ENCODE measurements at places on chromosomes 13 and 19.

DNA sequence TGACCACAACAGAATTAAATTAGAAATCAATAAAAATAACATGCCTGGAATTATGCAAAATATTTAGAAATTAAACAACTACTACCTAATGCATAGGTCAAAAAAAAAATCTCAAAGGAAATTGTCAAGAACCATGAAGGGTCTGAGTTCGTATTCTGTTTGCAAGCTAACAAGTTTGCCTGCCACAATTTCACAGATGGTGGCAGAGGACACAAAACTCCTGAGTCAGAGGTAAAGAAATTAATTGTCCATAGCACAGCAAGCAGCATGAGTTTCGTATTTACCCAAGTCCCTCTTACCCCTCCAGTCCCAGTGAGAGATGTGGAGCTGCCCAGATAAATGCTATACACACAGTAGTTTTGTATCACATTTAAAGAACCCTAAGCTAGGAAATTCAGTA is 675.9 kb downstream of the UQCRFS1 start:
- DNase-seq = no peak

DNA sequence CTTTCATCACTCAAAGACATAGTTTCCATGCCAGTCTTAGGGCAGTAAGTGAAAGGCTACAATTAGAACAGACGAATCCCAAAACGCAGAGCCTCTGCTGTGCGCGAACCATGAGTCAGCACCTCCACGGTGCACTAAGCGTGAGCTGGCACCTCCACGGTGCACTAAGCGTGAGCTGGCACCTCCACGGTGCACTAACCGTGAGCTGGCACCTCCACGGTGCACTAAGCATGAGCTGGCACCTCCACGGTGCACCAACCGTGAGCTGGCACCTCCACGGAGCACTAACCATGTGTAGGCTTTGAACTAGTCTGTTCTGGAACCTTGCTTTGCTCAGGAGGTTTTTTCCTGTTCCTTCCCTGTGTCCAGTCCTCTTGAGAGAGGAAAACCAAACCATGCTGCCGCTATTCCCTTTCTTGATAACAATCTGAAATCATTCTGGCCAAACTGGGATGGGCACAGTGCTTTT is 120.6 kb downstream of the IRS2 start:
- DNase-seq = no peak

DNA sequence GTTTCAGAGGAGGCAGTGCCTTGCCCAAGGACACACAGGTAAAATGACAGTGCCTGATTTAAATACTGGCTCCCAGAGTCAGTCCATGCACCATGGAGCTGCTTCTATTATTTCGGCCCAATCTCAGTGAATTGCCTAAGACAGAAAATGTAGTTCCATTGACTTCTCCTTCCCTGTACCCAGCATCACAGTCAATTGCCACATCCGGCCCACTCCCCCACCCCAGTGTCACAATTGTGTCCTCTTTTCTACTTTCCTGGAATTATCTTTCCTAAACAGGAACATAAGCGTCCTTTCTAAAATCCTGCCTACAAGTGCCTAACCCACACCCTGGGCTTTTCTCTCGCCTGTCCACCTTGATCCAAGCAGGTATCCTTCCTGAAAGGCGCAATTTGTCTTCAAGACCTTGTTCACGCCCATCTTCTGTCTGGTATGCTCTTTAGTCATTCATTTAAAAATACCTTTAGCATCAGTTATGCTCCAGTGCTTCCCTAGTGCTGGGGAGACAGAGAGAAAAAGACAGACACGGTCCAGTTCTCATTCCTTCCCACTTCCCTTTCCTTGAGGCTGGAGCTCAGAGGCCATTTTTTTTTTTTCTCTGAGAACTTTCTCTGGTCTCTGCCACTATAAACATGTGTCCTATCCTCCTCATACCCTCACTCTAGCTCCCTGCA is 411.4 kb downstream of the LIG4 start:
- no peak for DNase-seq

GRCh38 chr13:25678398-25678797 is 306.6 kb downstream of the ATP8A2 start:
- DNase-seq = no peak

DNA sequence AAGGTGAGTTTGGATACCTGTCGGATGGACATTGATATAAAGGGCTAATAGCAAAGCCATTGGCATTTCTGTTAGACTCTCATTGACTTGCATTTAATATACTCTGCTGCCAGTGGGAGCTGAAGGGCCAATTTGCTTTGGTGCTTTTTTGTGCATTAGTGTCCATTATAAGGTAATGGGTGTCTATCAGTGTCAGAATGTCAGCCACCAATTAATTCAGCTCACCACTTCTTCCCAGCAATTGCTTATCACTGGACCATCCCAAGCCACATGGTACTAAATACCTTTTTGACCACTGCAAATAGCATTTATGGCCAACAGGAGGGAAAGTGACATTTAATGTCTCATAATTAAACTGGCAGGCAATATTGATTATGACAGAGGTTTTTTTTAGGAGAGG is 317.8 kb downstream of the TEX29 start:
- no peak for DNase-seq

DNA sequence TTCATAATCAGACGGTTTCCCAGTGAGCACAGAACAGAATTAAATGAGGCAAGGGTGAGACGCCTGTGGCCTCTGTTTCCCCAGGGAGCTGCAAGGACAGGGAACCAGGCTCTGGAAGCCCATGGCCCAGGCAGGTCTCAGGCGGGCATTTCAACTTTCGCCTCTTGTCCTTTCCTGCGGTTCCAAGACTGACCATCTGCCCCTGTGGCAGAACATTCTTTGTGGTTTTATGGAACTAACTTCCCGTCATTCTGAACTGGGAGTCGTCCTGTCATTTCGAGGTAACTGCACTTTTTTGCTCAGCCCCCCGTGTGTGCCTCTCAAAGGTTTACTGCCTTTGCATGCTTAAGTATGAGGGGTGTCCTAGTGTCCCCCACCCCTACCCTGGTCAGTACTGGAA is 70.9 kb downstream of the KL start:
- no peak for DNase-seq

GRCh38 chr13:42413484-42413815 is 141.5 kb downstream of the AKAP11 start:
- DNase-seq = no peak

GRCh38 chr13:51308781-51309180 is 30.7 kb upstream of the SERPINE3 start:
- no peak for DNase-seq

- peak; percentile 70 for DNase-seq
Measured at GRCh38 chr19:46495786-46496099, at the start of gene PNMA8B. Gene PNMA8B (minus strand): TSS chr19:46495867. CDS start chr19:46495465, 402 bp downstream.

GRCh38 chr13:73622381-73622780 is 511.8 kb downstream of the KLF12 start:
- DNase-seq = no peak

DNA sequence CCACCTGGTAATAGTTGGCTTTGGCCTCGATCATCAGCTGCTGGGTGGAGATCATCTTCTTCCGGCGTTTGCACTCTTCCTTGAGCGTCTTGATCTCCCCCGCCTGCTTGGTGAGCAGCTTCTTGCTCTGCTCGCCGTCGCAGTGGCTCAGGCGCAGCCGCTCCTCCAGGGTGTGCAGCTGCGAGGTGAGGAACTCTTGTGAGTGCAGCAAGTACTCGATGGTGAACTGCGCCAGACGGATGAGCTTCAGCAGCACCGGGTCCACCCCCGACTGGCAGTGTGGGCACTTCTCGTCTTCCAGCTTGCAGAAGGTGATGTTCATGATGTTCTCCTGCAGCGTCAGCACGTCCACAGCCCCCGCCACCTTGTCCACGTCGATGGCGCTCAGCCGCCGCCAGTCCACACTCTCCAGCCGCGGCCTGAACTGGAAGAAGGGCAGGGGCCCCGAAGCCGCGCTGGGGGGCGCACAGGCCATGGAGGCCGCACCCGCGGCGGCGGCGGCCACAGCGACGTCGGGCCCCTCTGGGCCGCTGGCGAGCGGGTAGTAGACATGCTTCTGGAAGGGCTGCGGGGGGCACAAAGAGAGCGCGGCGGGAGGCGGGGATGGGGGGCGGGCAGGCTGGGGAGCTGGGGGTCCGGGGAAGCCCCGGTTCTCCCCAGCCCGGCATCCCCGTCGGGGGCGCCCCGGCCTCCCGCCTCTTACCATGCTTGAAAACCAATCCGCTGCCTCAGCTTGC is 3.0 kb downstream of the DZIP1 start:
- no peak for DNase-seq

DNA sequence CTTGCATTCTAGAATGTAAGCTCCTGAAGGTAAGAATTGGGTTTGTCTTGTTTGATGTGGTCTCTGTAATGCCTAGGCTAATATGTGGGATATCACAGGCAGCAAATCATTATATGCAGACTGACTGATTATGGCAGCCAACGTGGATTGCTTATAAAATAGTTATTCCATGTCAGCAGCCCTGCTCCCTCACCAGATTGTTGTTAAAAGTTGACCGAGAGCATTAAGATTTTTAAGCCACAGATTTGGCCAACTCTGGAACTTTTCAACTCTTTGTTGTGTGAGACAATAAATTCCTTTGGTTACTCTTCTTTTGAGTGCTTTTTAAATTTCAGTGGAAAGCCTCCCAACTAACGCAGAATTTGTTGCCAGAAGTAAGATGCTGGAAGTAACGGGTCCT is 92.6 kb upstream of the FAM216B start:
- DNase-seq = no peak

DNA sequence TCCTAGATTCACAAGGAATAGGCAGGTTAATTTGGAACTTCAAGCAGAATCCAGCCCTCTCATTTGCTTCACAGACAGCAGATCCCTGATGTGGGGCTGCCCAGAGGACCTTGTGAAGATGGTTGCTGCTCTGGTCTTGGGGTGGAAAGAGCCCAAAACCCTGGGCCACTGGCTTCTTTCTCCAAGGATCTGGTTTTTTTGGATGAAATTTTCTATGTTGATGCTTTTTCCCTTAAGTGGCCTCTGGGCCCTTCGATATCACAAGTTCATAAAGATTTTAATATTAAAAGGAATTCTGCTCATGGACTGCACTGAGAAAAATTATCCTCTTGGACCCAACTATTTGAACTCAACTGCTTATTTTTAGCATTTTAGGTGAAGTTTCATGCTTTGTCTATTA is 421.1 kb downstream of the KLF5 start:
- no peak for DNase-seq

- DNase-seq = no peak
Measured at GRCh38 chr13:97568850-97569249, 134.9 kb downstream of the RAP2A start.

- DNase-seq = no peak
Measured at GRCh38 chr19:45569619-45570421, 14.8 kb downstream of the OPA3 start.

Measured in GM12891 (cell line).